ENCODE measurements at places on chromosomes 7 and 10. TPM values are rescaled to one million over a fixed set of nuclear protein-coding genes. Genes with fewer than 3 reads are reported as not detected.

Gene CYP2C19
- polyA plus RNA-seq = not detected

Gene GIMAP5
- 29.7 TPM for polyA plus RNA-seq

Gene RTKN2
- 0.07 TPM for polyA plus RNA-seq

Gene PPP1R9A
- polyA plus RNA-seq = 15.6 TPM

Gene GTF2IRD2
- 15.0 TPM for polyA plus RNA-seq

Gene DYDC2
- polyA plus RNA-seq = not detected

Gene HTR7
- polyA plus RNA-seq = 0.08 TPM

Gene FRMD4A
- polyA plus RNA-seq = 13.1 TPM

Gene GAD2
- not detected for polyA plus RNA-seq

All from adrenal gland (tissue), 19 donors.